ENCODE measurements at places on chromosomes 11 and 22. TPM values are rescaled to one million over a fixed set of nuclear protein-coding genes. Genes with fewer than 3 reads are reported as not detected.

HEPHL1 gene
- not detected for total RNA-seq

ENTHD1 gene
- not detected for total RNA-seq

MMP13 gene
- total RNA-seq: not detected

LARGE2 gene
- not detected for total RNA-seq

STX5 gene
- 42.4 TPM for total RNA-seq

OR51I1 gene
- total RNA-seq: not detected

CHRNA10 gene
- 0.43 TPM for total RNA-seq

ESAM gene
- 9.3 TPM for total RNA-seq

MS4A7 gene
- total RNA-seq: not detected

SFI1 gene
- total RNA-seq: 12.0 TPM

ZNF214 gene
- total RNA-seq: 0.26 TPM

C11orf16 gene
- not detected for total RNA-seq

SLC5A12 gene
- not detected for total RNA-seq

SERPINH1 gene
- 300 TPM for total RNA-seq

ADAMTS8 gene
- total RNA-seq: not detected

RAG2 gene
- not detected for total RNA-seq

TRIM5 gene
- 54.8 TPM for total RNA-seq

TMEM80 gene
- 11.1 TPM for total RNA-seq

OPCML gene
- not detected for total RNA-seq

CECR2 gene
- total RNA-seq: under 0.01 TPM

ANAPC15 gene
- 19.7 TPM for total RNA-seq

FBXO7 gene
- total RNA-seq: 62.7 TPM

CHRDL2 gene
- 0.77 TPM for total RNA-seq

TP53I11 gene
- 12.1 TPM for total RNA-seq

POU2AF3 gene
- total RNA-seq: not detected

SCGB1C1 gene
- total RNA-seq: not detected

FGF3 gene
- not detected for total RNA-seq

MRGPRE gene
- total RNA-seq: not detected

LDHAL6A gene
- not detected for total RNA-seq

DEUP1 gene
- not detected for total RNA-seq

OR8A1 gene
- total RNA-seq: not detected

TMEM225 gene
- not detected for total RNA-seq

CD59 gene
- total RNA-seq: 962 TPM

NPAT gene
- total RNA-seq: 18.0 TPM

ALX4 gene
- total RNA-seq: not detected

GAL3ST3 gene
- total RNA-seq: 0.09 TPM

PC gene
- total RNA-seq: 15.2 TPM

GPR83 gene
- not detected for total RNA-seq

ZNF202 gene
- 4.0 TPM for total RNA-seq

CDHR5 gene
- total RNA-seq: not detected

OR56A1 gene
- total RNA-seq: not detected

KCNE3 gene
- total RNA-seq: 0.11 TPM

ARHGAP32 gene
- total RNA-seq: 6.1 TPM

OR8D1 gene
- total RNA-seq: not detected

FAM83F gene
- not detected for total RNA-seq

LRRC74B gene
- total RNA-seq: not detected

RIMBP3B gene
- total RNA-seq: under 0.01 TPM

NF2 gene
- total RNA-seq: 34.0 TPM

TRIM48 gene
- not detected for total RNA-seq

PICK1 gene
- 4.5 TPM for total RNA-seq

CATSPERZ gene
- 0.11 TPM for total RNA-seq

RASL10A gene
- total RNA-seq: 22.6 TPM

CLMP gene
- total RNA-seq: 0.26 TPM

IFITM10 gene
- 0.52 TPM for total RNA-seq

DBX1 gene
- not detected for total RNA-seq

MTFP1 gene
- total RNA-seq: 16.6 TPM

C11orf65 gene
- under 0.01 TPM for total RNA-seq

TEX54 gene
- total RNA-seq: not detected

HEPN1 gene
- not detected for total RNA-seq
